ENCODE measurements at places on chromosomes 6 and 20. TPM values are rescaled to one million over a fixed set of nuclear protein-coding genes. Genes with fewer than 3 reads are reported as not detected.

HLA-DQA2 gene
- polyA plus RNA-seq: 1.3 TPM

TMEM244 gene
- polyA plus RNA-seq: not detected

GNL1 gene
- polyA plus RNA-seq: 57.1 TPM

SCRT2 gene
- polyA plus RNA-seq: not detected

- no peak for DNase-seq
These were observed 69.5 kb downstream of the KIAA0319 start for GRCh38 chr6:24576447-24576846.

GRCh38 chr6:157755032-157755745, 67.9 kb upstream of the SNX9 start:
- DNase-seq: no peak

- DNase-seq: no peak
These were observed 111.9 kb downstream of the EYA4 start for GRCh38 chr6:133353061-133353460.

DNA sequence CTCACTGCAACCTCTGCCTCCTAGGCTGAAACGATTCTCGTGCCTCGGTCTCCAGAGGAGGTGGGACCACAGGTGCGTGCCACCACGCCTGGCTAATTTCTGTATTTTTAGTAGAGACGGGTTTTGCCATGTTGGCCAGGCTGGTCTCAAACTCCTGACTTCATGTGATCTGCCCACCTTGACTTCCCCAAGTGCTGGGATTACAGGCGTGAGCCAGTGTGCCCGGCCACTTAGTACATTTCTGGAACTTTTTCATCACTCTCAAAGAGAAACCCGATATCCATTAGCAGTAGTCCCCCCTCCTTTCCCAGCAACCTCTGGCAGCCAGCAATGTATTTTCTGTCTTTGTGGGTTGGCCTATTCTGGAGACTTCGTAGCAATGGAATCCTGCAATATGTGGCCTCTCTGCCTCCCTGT, 109.8 kb downstream of the JARID2 start:
- no peak for DNase-seq

Data from hindlimb muscle (tissue), 1 donor.